GM12891 (cell line): ENCODE measurements at places on chromosomes 11 and 22.

DNA sequence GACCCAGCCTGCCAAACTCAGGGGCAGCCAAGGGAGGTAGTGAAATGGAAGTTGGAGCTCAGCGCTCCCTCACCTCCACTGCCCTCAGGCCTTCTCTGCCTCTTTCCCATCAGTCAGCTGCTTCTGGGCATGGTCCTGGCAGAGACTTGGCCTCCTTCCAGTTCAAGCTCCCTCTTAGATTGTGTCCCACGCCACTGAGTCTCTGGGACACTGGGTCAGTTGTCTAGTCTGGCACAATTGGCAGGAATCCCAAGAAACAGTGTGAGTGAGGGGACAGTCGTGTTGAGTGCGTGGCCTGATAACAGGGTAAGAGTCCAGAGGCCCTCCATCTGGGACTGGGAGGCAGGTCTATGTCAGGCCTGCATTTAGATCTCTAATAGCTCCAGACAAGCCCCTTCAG, 7.1 kb upstream of the SLC35E4 start:
- no peak for DNase-seq

DNA sequence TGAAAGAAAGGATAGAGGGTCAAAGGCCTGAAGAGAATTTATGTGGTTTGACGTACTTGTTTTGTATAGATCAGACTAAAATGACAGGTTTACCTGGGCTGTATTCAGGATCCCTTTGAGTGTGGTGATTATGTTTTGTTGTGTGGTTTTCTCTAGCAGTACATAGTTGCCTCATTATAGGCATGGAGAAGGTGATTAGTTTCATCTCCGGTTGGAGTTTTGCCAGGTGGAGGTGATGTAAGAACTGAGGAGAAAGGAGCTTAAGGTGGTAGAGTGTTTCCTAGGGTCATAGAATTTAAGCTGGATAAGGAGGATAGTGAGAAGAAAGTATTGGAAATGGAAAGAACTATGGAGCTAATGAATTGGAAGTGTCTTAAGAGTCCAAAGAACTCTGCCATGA, 229.0 kb downstream of the TMEM135 start:
- DNase-seq = no peak

DNA sequence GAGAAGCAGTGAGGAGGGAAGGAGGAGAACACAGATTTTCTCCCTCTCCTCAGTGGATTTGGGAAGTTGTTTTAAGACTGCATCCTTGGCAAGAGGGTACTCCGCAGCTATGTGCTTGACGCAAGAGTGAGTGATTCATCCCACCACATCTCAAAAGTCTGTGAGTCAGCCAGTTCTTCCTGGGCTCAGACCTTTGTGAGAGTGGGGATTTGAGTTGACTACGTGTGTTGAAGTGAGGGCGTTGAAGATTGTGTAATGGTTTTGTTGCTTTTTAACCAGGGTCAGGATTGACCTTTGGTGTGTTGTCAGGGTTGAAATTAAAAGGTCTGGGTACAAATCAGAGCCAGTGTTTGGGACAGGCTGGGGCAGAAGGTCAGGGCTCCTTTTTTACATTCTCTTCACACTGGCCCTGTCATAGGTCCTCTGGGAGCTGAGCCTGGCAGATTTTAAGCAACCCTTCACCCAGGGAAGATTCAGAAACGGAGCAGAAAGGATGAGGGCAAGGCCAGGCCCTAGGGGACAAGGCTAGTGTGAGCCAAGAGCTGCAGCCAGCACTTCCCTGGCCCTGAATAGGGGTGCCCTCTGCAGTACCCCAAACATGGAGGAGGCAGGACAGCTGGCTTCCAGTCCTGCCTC, 4.2 kb upstream of the C11orf86 start:
- no peak for DNase-seq

DNA sequence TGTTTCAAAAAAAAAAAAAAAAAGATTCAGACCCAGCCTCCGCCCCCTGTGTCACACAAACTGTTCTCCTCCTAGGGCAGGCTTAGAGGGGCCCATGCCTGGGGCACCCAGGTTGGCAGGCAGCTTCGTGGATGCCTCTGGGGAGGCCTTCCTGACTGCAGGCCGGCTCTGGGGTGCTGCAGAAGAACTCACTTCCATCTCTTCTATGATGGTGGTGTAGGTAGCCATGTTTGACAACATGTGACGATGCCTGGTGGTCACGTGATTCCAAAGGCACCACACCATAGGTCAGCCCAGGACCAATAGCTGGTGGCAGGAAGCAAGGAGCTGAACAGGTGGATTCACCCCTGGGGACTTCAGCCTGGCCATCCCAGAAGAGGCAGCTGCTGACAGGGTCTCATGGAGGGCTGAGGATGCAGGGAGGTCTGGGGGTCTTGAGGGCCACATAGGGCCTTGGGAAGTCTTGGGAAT, 24.1 kb upstream of the CELSR1 start:
- DNase-seq = peak; percentile 79

DNA sequence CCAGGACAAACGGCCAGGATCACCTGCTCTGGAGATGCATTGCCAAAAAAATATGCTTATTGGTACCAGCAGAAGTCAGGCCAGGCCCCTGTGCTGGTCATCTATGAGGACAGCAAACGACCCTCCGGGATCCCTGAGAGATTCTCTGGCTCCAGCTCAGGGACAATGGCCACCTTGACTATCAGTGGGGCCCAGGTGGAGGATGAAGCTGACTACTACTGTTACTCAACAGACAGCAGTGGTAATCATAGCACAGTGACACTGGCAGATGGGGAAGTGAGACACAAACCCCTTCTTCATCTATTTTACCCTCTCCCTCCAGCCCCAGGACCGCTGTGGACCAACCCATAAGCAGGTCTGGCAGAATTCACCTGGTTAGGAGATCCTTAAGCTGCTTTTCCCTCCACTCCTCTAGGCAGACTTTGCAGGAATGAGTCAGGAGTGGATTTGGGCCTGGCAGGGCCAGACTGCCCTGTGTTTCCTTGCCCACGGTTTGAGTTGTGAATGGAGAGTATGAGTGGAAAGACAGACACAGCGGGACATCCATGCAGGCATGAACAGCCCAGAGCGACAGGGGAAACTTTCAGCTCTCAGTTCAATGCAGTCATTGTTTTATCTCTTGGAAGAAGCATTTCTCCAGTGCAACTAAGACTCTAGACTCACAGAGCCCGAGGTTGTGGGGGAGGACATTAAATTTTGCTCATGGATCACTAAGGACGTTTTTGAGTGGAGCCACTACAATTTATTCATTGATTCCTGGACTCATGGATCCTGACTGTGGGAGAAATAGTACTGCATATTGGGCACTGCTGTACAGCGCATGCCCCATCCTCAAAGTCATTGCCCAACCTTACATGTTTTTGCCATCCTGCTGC, 75.3 kb upstream of the IGLL5 start:
- no peak for DNase-seq

- no peak for DNase-seq
These were observed 8.4 kb downstream of the TMEM184B start for GRCh38 chr22:38264322-38264843.

DNA sequence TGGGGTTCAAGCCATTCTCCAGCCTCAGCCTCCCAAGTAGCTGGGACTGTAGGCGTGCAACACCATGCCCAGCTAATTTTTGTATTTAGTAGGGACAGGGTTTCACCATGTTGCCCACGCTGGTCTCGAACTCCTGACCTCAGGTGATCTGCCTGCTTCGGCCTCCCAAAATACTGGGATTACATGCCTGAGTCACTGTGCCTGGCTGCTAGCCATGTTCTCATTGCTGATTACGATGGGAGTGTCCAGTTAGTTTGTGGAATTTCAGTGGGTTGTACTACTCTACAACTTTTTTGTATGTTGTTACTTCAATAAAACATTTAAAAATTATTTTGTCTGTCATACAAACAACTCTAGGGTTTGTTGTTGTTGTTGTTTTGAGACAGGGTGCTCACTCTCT, 4.8 kb upstream of the VPS11 start:
- DNase-seq = no peak

GRCh38 chr22:20055144-20055543, 24.9 kb upstream of the DGCR8 start:
- DNase-seq = no peak

DNA sequence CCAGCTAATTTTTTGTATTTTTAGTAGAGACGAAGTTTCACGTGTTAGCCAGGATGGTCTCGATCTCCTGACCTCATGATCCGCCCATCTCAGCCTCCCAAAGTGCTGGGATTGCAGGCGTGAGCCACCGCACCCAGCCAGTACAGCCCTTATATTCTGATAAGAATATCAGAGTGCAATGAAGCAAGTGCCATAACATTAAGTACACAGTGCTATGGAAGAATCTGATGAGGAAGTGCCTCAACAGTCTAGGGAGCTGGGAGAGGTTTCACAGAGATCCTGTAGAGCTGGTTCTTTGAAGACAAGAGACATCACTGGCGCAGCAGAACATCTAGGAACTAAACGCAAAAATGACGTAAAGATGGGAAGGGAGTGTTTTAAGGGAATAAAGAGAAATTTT, 2.1 kb downstream of the RTCB start:
- no peak for DNase-seq

GRCh38 chr22:44109416-44109815, 71.3 kb upstream of the PARVG start:
- no peak for DNase-seq
